Effector CD4-positive, alpha-beta T cell (primary cell): ENCODE measurements at places on chromosomes 3 and 15.
A peak's percentile ranks its signal among the peaks of the same experiment; 100 is the strongest.

DNA sequence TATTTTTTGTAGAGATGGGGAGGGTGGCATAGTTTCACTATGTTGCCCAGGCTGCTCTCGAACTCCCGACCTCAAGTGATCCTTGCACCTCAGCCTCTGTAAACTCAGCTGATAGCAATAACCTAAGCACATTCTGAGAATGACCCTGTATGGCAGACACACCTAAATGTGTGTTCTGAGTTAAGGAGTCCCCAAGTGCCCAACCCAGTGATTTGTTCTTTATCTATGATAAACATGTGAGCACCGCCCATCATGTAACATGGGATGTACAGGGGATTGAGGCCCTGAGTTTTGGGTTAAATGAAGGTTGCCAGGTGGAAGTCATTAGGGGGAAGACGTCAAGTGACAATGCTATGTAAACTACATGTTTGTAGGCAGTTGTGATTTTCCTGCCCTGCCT, 5.7 kb downstream of the NCEH1 start:
- no peak for DNase-seq

GRCh38 chr15:36738817-36739216, 159.4 kb downstream of the CDIN1 start:
- no peak for DNase-seq

- DNase-seq = no peak
Observed at GRCh38 chr3:107077391-107077790, 299.8 kb upstream of the CCDC54 start.

DNA sequence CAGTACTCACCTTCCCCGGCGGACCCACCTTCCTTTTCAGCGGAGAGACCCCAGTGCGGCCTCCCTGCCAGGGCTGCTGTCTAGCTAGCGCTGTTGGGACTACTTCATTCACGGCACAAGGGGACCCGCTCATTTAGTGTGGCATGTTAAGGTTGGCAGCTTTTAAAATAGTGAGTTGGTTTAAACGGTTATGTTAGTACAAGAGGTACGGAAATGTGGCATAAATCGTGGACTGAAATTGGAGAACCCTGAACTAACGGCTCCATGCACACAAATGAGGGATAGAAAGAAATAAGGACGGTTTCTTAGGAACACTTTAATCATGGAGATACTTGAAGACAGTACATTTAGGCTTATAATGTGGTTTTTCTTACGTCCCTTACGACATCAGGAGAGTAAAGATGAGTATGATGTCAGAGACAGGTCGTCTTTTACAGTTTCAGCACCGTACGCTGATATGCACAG, 752 bp downstream of the CEP63 start:
- DNase-seq = peak; percentile 30

GRCh38 chr15:62935300-62936081, 107.1 kb upstream of the TPM1 start:
- no peak for DNase-seq

GRCh38 chr3:19632099-19633074, 301.6 kb downstream of the EFHB start:
- no peak for DNase-seq

DNA sequence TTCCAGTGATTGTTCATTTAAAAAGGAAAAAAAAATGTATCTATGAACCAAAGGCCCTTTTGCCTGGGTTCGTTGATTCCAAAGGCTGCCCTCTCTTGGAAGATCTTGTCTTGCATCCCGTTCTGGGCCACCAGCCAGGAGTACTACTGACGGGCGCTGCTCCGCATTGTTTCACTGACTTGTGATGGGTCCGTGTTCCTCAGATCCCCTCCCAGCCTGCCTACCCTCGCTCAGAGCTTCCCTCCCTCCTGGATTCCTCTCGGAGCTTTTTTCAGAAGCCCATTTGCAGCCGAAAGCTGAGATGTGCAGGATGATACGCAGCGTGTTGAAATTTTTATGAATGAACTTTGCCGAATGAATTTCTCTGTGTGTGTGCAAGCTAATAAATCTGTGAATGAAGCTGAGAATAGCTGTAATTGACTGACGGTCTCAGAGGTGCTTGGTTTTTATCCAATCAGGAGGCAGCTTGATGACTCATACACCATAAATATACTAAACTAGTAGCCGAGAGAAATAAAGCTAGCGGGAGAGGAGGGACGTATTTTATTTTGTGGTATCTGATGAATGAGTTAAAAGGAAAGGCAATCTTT, at the start of gene SHC4:
SHC4 (minus strand) TSS at position 396 of the 590 bp plus-strand sequence. CDS start 904 bp downstream, outside the sequence.
- no peak for DNase-seq

DNA sequence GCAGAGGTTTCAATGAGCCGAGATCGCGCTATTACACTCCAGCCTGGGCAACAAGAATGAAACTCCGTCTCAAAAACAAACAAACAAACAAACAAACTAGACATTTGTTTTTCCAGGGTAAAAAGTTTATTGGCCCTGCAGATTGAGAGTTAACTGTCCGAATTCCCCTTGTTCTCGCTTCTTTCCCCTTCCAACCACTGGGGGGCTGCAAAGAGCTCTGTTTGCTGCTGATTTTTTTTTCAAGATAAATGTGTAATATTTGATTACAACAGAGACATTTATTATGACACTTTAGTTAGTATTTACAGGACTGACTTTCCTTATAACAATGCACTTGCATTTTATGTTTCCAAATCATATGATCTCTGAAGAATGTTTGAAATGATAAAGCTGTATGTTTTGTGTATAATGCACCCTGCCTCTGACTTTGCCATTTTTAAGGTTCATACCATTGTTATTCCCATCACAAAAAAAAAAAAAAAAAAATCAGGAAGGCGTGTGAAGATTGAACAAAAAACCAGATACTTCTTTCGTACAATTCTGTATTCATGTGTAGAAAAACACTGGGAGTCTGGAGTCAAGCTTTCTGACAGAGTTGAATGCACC, 2.8 kb downstream of the CLSTN2 start:
- DNase-seq = no peak

GRCh38 chr3:45826908-45827307, 15.0 kb downstream of the LZTFL1 start:
- no peak for DNase-seq

DNA sequence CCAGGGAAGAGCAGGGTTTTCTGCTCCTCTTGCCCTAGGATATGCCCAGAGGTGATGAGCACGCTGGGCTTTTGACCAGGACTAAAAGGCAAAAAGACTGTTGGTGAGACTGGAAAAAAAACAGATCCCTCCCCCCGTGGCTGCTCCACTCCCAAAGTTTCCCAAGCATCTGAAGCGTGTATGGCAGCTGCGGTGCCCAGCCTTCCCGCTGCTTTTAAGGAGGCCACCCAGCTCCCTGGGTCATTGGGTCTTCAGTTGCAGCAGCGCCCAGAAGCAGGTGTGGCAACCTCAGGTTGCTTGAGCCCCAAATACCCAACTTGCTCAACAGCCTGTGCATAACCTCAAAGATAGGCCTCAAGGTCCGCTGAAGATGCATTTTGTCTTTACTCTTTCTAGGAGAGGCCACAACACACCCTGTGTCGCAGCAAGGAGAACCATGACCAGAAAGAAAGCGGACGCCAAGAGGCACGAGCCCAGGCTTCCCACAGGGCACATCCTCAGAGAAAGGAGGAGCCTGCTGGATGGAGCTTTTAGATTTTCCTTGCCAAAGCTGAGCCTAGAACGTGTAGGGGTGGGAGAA, 2.0 kb downstream of the SRGAP3 start:
- no peak for DNase-seq

- DNase-seq = no peak
Observed at GRCh38 chr3:7062714-7063113, 201.8 kb downstream of the GRM7 start.

GRCh38 chr15:89442671-89443307, 53.6 kb downstream of the RHCG start:
- DNase-seq = no peak

DNA sequence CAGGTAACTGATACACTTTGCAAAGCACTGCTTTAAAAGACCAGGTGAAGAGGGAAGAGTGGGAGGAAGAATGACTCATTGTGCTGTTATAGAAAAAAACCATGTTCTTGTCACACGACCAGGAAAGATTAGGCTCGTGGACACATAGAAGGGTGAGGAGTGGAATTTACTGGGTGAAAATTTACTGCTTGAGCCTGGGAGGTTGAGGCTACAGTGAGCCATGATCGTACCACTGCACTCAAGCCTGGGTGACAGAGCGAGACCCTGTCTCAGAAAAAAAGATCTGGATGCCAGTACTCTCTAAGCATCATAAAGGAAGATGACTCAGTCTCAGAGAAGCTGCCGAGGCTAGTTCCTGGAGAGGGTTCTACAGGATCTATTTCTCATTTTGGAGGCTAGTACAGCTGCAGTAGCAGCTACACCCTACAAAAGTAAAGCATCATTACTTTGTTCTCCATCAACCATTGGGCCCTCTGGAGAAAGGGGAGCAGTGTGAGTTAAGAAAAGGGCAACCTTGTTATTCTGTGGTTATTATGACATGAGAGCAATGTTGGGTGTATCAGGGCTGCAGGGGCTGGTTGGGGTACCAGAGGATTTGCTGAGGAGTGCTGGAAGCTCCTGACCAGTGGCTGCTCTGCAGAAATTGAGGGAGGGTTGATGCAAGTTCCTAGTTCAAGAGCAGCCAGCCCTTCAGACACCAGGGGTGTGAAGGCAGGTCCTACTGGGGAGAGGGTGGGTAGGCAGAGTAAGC, 75.4 kb downstream of the CMTM8 start:
- DNase-seq = peak; percentile 6

DNA sequence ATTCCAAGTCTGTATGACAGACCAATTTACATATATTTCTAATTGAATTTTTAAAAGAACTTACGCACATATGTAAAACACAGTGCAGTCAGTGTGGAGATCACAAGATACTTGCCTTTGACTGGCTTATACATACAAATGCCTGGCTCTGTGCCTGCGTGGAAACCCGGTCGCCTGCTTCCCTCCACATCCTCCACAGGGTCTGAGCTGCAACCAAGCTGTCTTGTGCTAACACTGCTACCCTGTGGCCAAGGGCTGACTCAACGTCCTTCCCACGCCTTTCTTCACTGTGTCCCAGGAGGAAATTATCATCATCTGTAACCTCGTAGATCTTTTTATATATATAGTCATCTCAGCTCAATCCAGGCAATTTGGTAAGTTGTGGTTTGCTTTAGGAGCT, 117.0 kb downstream of the WNT7A start:
- no peak for DNase-seq

- no peak for DNase-seq
Observed at GRCh38 chr15:73753250-73754130, at the start of gene INSYN1. INSYN1 (minus strand) TSS chr15:73753351; CDS start chr15:73751130, 2,221 bp downstream.

GRCh38 chr3:147872568-147872967, 463.4 kb downstream of the ZIC1 start:
- DNase-seq = no peak

DNA sequence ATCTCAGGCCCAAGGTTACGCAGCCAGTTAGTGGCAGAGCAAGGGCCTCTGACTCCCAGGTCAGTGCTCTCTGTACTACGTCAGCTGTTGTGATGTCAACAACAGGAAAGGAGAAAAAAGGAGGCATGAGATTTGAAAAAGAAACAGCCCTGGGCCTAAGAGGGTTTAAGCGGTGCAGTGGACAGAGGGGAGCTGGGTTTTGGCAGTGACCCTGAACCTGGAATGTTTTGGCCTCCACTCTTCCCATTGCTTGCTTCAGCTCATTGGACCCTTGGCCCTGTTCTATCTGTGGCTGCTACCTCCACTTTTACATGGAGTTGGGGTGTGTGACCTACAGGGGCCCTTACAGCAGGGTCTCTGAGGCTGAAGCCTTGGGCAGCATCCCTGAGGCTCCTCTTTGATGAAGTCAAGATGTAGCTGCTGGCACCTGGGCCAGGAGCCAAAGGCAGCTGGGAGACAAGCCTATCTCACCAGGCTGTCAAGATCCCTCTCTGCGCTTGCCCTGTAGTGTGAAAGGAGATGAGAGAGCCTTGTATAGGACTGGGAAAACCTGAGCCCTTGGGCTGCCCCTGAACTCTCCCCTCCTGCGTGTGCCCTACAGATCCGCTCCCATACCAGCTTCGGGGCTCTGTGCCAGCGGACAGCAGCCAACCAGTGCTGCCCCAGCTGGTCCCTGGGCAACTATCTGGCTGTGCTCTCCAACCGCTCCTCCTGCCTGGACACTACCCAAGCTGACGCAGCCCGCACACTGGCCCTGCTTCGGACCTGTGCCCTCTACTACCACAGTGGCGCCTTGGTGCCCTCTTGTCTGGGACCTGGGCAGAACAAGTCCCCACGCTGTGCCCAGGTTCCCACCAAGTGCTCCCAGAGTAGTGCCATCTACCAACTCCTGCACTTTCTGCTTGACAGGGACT, 8.7 kb downstream of the DISP2 start:
- no peak for DNase-seq

DNA sequence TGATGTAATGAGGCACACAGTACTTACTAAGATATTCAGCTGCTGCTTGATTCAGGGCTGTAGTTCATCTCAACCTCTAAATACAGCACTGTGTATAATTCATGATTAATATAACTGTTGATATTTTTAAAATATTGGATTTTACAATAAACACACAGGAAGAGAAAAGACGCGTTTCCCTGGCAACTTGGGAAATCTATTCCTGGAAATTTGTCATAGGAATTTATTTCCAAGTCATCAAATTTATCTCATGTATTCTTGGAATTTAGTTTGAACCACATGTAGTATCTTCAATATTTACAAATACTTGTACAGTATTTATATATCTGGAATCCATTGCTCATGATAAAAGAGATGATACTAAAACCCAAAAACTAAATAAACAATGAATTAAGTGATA, 30.6 kb downstream of the EPHA3 start:
- DNase-seq = no peak

GRCh38 chr3:49199900-49200281, 28.5 kb downstream of the KLHDC8B start:
- no peak for DNase-seq

- DNase-seq = no peak
Observed at GRCh38 chr3:88152841-88153240, 3.1 kb downstream of the C3orf38 start.

- DNase-seq = no peak
Observed at GRCh38 chr15:59364248-59364647, 8.4 kb downstream of the MYO1E start.

DNA sequence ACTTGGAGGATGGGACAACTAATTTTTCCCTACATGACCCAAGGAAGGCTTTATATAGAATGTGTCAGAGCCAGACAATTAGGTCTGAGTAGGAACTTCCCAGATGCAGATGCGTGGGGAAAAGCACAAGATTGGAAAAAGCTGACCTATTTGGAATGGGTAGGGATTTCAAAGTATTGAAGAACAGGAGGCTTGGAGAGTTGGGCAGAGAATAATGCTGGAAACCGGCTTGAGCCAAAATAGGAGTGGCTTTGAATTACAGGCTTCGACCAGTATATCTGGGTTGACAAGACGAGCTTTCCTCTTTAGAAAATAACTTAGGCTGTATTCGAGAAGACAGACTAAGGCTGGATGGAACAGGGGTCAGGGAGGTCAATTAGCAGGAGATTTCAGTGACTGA, 181.1 kb downstream of the GBE1 start:
- no peak for DNase-seq

- DNase-seq = no peak
Observed at GRCh38 chr3:157491136-157491535, 12.1 kb downstream of the VEPH1 start.

GRCh38 chr3:38579551-38580449, 69.7 kb downstream of the SCN5A start:
- DNase-seq = no peak

DNA sequence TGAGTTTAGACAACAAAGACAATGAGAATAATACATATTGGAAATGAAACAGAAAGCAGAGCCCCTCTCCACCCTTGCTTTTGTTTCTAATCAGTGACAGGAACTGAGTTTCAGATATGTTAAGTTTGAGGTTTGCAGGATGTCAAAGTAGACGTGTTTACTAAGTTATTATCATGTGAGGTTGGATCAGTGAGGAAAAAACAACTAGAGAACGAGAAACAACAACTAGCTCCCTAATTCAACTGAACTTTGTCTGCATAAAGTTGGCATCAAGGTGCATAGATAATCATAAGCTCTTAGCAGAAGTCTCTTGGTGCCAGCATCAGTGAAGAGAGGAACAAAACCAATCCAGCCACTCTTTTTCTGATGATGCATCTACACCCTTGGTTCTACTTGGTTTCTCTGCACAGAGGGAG, 491.1 kb upstream of the NR2F2 start:
- DNase-seq = no peak
